ENCODE measurements at places on chromosomes 11 and 22. TPM values are rescaled to one million over a fixed set of nuclear protein-coding genes. Genes with fewer than 3 reads are reported as not detected.

The POU2AF2 gene
- total RNA-seq = not detected

The HBB gene
- total RNA-seq = 10.2 TPM

DNA sequence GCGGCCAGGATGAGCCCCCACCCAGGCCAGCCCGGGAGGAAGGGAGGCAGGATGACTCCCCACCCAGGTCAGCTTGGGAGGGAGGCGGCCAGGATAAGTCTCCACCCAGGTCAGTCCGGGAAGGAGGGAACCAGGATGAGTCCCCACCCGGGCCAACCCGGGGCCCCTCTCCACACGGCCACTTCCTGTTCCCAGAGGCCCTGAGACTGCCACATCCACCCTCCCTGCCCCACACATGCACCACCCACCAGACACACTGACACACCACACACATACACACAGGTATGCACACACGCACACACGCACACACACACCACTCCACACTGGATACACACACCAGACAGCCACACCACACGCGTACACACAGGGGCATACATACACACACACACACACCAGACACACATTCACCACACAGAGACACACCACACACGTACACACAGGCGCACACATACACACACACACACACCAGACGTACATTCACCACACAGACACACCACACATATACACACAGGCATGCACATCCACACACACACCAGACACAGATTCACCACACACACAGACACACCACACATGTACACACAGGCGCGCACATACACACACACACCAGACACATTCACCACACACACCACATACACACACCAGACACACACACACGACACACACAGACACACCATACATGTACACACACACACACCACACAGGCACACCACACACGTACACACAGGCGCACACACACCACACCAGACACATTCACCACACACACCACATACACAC is 84.9 kb upstream of the PRR5 start:
- DNase-seq = no peak

DNA sequence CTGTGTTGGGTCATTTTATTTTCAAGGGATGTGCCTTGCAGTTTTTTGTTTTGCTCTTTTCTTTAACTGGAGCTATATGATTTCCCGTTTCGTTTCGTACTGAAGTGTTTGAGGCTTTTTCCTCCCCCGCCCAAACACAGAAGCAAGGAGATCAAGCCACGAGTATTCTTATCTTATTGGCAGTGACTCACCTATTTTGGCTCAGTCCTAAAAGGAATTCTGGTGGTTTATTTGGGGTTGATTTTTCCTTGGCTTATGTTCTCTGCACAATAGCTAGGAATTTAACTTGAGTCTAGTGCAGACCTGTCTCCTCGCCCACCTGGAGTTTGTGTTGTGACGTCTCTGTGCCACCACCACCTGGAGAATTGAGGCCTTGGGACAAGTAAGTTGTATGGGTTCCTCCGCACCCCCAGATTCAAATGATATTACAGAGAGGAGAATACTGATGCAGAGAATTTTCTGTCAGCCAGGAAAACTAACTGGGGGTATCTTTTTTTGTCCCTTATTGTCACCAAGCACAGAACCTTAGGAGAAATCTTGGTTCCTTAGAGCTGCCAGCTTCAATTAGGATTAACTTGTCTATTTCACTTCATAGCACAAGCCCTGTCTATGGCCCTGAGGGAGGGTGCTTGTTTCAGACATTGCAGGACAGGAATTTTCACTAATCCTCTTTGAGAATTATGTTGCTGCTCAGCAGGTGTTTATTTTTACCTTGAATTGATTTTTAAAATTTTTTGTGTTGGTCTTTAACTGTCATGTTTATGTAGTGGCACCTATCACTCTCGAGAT is 90.4 kb upstream of the BIRC3 start:
- DNase-seq = no peak

- DNase-seq = no peak
These were observed 389.5 kb upstream of the FAT3 start for GRCh38 chr11:91835051-91835560.
